Pancreas (tissue), 10 donors: ENCODE measurements at places on chromosomes 13 and 19.

GRCh38 chr13:29847501-29847983 lies 2.9 kb downstream of the UBL3 start:
- peak; percentile 14 for DNase-seq
- no peaks in the 10 kb centered on the region for H3K36me3 ChIP-seq
- peak overlapping the region; percentile 96 for H3K27ac ChIP-seq
- no peaks in the 10 kb centered on the region for H3K27me3 ChIP-seq
- H3K4me3 ChIP-seq, result peak overlapping the region; percentile 24

GRCh38 chr13:23289917-23290357 lies 109.2 kb downstream of the SGCG start:
- H3K27me3 ChIP-seq, result no peaks in the 10 kb centered on the region
- no peaks in the 10 kb centered on the region for H3K4me1 ChIP-seq
- no peak overlapping the region for H3K27ac ChIP-seq
- H3K4me3 ChIP-seq, result no peak overlapping the region

GRCh38 chr19:8831373-8831772 lies 731 bp downstream of the ZNF558 start:
- DNase-seq, result no peak
- no peaks in the 10 kb centered on the region for H3K27me3 ChIP-seq
- H3K4me3 ChIP-seq, result peak overlapping the region; percentile 76

- no peak overlapping the region for H3K4me3 ChIP-seq
- DNase-seq, result no peak
- H3K27me3 ChIP-seq, result no peaks in the 10 kb centered on the region
- H3K4me1 ChIP-seq, result peaks cover 11% of the 10 kb centered on the region
- H3K27ac ChIP-seq, result no peak overlapping the region
- no peaks in the 10 kb centered on the region for H3K36me3 ChIP-seq
Observed at GRCh38 chr19:21022996-21023395, 2.5 kb downstream of the ZNF430 start.

DNA sequence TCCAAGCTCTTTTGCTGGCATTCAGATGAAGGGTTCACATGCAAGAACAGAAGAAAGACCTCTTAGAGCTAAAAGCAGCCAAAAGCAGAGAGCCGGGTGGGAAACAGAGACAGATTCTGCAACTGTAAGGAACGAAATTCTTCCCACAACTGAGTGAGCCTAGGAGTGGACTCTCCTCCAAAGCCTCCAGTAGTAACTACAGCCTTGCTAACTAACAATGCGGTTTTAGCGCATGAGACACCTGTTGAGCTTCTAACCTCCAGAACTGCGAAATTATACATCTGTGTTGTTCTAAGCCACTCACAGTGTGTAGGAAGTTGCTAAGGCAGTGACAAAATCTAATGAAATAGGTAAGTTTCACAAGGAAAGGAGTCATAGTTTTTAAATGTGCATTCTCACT lies 98.1 kb upstream of the SLITRK1 start:
- no peaks in the 10 kb centered on the region for H3K36me3 ChIP-seq
- no peaks in the 10 kb centered on the region for H3K4me1 ChIP-seq
- H3K4me3 ChIP-seq, result no peak overlapping the region
- no peak for DNase-seq
- H3K27ac ChIP-seq, result no peak overlapping the region
- H3K27me3 ChIP-seq, result no peaks in the 10 kb centered on the region

DNA sequence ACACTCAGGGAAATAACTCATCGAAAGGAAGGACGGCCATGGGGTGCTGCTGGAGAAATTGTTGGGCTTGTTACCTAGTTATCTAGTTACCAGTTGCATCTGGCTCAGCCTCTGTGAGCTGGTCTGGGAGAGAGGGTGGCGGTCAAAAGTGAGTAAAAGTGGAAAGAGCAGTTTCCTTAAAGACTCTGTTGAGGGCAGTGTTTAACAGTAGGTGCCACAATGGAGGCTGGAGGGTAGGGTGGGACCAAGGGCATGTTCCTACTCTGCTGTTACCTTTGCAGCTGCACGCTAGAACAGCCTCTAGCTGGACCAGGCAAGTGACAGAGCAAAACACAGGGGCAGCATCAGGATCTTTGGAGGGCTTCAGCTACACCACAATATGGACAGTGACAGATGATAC lies 228.8 kb upstream of the STARD13 start:
- H3K36me3 ChIP-seq, result no peaks in the 10 kb centered on the region
- H3K27me3 ChIP-seq, result no peaks in the 10 kb centered on the region
- no peak overlapping the region for H3K27ac ChIP-seq
- DNase-seq, result no peak
- no peak overlapping the region for H3K4me3 ChIP-seq
- no peaks in the 10 kb centered on the region for H3K4me1 ChIP-seq

GRCh38 chr13:30119476-30119875 lies 187.9 kb downstream of the KATNAL1 start:
- peaks cover 5% of the 10 kb centered on the region for H3K4me1 ChIP-seq
- no peaks in the 10 kb centered on the region for H3K27me3 ChIP-seq
- no peak overlapping the region for H3K27ac ChIP-seq
- no peak overlapping the region for H3K4me3 ChIP-seq
- no peak for DNase-seq

DNA sequence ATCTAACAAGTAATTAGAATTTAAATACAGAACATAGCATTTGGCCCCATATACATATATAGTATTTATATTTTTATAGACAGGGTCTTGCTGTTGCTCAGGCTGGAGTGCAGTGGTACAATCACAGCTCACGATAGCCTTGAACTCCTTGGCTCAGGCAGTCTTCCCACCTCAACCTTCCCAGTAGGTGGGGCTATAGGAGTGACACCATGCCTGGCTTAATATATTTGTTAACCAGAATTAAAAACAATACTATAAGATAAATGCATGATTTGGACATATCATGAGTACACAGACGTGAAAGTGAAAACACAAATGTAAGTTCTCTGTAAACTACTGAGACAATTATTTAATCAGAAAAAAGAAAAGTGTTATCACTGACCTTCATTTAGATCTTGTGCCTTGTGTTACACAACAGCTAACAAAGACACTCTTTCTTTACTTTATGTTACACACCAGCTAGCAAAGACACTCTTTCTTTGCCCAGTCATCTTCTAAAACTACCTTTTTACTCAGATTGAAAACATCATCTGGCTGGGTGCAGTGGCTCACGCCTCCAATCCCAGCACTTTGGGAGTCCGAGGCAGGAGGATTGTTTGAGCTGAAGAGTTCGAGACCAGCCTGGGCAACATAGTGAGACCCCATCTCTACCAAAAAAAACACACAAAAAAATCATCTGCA lies 22.6 kb downstream of the CARS2 start:
- H3K27ac ChIP-seq, result no peak overlapping the region
- DNase-seq, result no peak
- H3K4me1 ChIP-seq, result peaks cover 4% of the 10 kb centered on the region
- no peaks in the 10 kb centered on the region for H3K27me3 ChIP-seq
- H3K4me3 ChIP-seq, result no peak overlapping the region

DNA sequence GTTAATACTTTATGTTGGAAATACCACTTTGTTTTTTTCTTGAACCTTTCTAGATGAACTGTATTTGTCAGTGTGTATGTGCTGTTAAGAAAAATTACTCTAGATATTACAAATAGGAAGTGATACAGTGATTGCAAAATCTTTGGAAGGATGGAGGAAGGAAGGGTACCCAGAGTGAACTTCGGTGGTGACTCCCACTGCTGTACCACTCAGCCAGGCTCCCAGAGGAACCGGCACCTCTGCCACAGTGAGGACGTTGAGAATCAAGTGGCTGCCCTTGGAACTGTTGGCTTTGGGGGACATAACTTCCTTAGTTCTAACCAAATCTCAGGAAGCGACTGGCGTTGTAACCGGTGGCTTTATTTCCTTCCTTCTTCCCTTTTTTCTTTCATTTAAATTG lies 184.7 kb downstream of the PCCA start:
- no peak overlapping the region for H3K27ac ChIP-seq
- no peak overlapping the region for H3K4me3 ChIP-seq
- no peaks in the 10 kb centered on the region for H3K27me3 ChIP-seq
- no peaks in the 10 kb centered on the region for H3K4me1 ChIP-seq
- no peaks in the 10 kb centered on the region for H3K36me3 ChIP-seq

GRCh38 chr19:11499890-11500420 lies 5.7 kb downstream of the ZNF653 start:
- H3K36me3 ChIP-seq, result no peaks in the 10 kb centered on the region
- no peaks in the 10 kb centered on the region for H3K27me3 ChIP-seq
- H3K27ac ChIP-seq, result no peak overlapping the region
- no peak overlapping the region for H3K4me3 ChIP-seq
- no peaks in the 10 kb centered on the region for H3K4me1 ChIP-seq

GRCh38 chr19:3123088-3123721 lies 12.6 kb upstream of the GNA15 start:
- no peak overlapping the region for H3K4me3 ChIP-seq
- no peaks in the 10 kb centered on the region for H3K36me3 ChIP-seq
- H3K27ac ChIP-seq, result no peak overlapping the region
- no peaks in the 10 kb centered on the region for H3K27me3 ChIP-seq
- peak; percentile 10 for DNase-seq

GRCh38 chr13:26946684-26947343 lies 186.2 kb upstream of the GPR12 start:
- no peaks in the 10 kb centered on the region for H3K27me3 ChIP-seq
- no peaks in the 10 kb centered on the region for H3K36me3 ChIP-seq
- H3K4me3 ChIP-seq, result no peak overlapping the region
- DNase-seq, result no peak
